ENCODE measurements at places on chromosomes 3 and 15.
A peak's percentile ranks its signal among the peaks of the same experiment; 100 is the strongest.

- DNase-seq = no peak
Measured at GRCh38 chr3:106204160-106204868, 335.5 kb upstream of the CBLB start.

- no peak for DNase-seq
Measured at GRCh38 chr3:188853856-188854771, 317.7 kb upstream of the TPRG1 start.

DNA sequence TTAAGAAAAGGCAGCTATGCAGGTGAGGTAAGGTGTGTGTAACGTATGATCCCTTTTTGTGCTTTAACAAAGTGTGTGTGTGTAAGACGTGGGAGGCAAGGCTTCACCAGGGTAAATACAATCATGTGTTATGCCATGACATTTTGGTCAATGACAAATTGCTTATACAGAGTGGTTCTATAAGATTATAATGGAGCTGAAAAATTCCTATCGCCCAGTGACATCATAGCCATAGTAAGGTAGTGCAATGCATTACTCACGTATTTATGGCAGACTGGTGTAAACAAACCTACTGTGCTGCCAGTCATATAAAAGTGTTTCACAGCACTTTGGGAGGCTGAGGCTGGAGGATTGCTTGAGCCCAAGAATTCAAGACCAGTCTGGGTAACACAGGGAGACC is 60.2 kb upstream of the LCTL start:
- DNase-seq = no peak

DNA sequence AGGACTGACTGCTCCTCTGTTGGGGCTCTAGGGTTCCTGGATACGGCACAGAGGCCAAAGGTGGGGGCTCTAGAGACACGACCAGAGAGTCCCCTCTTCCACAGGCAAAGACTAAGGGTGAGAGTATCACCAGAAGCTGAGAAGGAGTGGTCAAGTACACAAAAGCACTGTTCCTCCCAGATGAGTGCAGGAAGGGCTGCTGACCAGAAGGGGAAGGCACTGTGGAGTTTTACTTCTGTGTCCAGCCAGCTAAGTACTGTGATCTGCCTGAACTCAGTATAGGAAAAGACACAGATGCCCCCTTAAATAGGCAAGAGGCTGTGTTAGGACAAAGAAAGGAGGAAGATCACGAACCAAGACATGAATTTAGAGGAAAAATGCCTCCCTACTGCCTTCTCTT is 11.7 kb downstream of the MRPS11 start:
- no peak for DNase-seq

DNA sequence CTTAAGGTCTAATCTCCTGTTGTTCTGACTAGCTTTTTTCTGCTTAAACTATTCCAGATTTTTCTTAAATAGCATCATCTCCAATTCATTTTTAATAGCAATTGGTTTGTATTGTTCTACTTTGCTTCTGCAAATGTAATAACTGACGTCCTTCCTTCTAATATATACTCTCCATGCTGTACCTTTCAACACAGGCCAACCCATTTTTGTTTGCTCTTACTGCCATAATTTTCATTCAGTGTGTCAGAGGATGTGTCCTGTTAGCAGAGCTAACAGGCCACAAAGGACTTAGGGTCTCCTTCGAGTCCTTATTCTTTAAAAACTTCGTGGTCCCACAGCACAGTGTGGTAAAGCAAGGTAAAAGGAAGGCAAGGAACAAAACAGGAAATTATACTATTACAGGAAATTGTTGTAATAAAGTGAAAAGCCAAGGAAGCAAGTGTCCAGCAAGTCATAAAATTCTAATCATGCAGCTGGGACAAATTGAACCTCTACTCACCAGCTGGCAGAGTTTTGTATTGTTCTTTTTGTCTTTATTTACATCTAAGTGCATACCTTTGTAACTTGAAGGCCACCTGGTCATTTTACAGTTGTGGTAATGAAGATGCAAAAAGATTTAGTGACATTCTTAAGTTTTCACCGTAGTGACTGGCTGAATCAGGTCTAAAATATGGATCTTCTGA is 64.9 kb upstream of the ZBTB20 start:
- no peak for DNase-seq

- DNase-seq = no peak
Measured at GRCh38 chr3:74165211-74165610, 449.2 kb downstream of the CNTN3 start.

DNA sequence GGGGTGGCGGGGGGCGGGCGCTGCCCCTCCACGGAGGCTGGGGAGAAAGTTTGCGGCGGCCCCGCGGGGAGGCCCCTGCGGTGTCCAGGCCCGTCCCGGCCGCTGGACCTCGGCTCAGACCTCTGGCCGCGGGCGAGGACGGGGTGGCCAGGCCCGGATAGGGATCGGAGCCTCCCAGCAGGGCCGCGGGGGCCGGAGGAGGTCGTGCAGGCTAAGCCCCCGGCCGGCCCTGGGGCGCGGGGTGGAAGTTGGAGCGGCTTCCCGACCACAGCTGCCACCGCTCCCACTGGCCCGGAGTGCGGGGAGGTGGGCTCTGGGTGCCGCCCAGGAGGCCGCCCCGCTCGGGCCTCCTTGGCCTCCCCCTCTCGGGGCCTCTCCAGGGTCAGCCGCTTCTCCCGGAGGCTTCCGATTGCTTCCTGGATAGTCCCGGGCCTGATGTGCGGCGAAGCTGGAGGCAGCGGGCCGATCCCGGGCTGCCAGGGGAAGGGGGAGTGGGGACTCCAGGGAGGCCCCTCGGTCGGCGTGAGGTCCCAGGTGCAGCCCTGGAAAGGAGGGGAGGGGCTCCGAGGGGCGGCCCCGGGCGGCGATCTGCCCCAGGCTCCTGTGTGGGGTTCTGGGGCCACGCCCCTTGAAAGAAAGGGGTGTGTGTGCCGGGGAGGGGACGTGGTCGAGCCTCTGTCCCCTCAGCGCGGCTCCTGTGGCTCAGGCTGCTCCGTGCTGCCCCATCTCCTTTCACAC is 907 bp downstream of the PLXNA1 start:
- DNase-seq = peak; percentile 6

GRCh38 chr15:70289191-70289955 is 191.7 kb upstream of the TLE3 start:
- no peak for DNase-seq
